ENCODE measurements at places on chromosomes 11 and 22.
A peak's percentile ranks its signal among the peaks of the same experiment; 100 is the strongest.

DNA sequence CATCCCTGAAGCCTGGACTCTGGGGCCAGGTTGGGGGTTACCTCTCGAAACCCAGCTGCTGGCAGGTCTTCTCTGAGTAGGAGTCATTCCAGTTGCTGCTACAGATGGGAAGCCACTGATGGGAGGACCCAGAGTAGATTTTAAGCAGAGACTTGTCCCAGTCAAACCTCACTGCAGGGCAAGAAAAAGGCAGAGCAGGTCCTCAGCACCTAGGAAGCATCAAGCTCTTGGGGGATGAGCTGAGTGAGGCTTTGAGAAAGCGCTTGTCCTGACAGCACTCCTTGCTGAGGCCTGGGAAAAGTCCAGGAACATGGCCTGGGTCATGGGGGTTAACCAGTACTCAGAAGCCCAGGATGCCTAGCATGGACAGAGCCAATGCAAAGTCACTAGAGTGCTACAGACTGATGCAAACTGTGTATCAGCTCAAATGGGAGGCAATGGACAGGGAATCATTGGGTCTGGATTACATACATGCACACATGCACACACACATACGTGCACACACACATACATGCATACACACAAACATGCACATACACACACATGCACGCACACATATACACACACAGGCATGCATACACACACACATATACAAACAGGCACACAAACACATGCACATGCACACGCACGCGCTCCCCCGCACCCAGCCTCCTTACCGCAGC is 15.3 kb downstream of the TMPRSS13 start:
- DNase-seq: no peak

DNA sequence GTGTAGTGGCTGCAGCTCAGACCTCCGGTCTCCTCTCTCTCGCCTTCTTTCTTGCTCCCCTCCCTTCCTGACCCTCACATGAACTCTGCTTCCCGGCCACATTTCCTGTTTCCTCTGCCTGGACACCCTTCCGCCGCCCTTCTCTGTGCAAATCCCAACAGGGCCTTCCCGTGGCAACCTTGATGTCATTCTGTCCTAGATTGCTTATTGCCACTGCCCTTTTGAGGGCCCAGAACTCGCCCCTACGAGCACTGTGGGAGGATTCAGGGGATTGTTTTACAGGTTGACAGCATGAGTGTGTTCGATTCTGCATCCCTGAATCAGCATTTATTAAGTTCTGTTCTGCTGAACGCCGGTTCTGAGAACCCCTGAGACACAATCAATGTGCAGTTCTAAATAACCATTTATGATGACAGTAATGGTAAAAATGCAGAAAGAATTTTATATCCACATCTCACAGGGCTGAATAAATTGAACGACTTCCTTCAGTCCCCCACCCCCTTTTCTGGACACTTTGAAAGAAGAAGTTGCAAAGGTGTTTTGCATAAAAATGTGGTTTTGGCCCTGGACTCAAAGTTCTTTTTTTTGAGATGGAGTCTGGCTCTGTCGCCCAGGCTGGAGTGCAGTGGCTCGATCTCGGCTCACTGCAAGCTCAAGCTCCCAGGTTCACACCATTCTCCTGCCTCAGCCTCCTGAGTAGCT is 6.4 kb downstream of the BATF2 start:
- no peak for DNase-seq

- no peak for DNase-seq
Measured at GRCh38 chr22:20844055-20845037, 14.3 kb downstream of the PI4KA start.

DNA sequence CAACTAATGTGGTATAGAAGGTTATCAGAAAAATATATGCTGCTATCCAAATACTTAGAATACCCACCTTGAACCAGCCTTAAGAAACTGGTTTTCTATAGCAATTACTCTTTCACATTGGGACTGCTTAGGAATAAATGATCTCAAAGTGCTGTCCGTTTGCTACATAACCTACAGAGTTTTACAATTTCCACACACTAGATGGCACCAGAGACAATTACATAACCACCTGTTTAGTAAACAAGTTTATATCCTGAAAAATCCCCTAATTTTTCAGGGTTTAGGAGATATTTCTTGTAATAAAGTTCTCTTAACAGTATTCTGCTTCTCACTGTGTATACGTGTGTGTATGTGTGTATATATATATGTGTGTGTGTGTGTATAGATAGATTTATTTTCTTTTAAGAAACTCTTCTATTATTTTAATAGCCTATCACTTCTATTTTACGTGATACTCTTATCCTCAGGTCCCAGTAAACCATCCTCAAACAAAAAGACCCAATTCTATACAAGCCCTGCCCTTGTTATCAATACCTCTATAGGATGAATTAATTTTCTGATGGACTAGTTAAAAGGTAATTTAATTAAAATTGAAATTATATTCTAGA is 6.7 kb upstream of the OR5I1 start:
- DNase-seq: peak; percentile 78

- no peak for DNase-seq
Measured at GRCh38 chr22:42992886-42993479, 22.0 kb downstream of the PACSIN2 start.

DNA sequence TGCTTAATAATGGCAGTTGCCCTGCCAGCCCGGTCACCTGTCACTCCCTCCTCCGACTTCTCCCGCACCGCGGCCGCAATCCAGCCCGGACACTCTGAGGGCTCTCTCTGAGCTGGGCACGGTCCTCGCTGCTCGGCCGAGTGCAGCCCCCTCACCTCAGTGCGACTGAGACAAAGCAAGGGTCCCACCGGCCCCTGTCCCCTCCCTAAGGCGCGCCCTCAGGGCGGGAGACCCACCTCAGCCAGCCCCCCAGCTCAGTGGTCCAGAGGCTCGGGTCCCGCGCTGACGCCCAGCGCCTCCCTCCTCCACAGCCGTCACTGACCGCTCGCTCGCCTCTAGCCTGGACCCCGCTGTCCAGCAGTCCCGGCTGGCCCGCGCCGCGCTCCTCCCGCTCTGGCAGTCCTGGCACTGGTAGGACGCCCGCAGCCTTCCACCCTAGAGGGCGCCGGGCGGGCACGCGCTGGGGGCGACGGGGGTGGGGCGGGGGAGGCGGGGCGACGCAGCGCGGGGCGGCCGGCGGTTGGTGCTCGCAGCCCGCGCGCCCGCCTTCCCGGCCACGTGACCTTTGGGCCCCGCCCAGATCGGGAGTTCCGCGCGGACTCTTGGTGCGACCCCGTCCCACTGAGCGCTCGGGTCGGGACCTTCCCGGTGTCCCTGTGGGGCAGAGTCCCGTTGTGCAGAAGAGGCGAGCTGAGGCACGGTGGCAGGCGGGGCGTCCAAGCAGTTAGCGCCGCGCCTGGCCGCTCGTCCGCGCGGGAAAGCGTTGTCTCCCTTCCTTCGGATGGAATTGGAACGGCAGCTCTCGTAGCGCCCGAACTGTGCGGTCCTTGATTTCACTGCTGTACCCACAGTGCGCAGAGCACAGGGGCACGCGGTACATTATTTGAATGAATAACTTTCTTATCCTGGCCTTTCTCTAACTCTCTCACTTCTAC is 7.8 kb upstream of the L3MBTL2 start:
- DNase-seq: peak; percentile 68

DNA sequence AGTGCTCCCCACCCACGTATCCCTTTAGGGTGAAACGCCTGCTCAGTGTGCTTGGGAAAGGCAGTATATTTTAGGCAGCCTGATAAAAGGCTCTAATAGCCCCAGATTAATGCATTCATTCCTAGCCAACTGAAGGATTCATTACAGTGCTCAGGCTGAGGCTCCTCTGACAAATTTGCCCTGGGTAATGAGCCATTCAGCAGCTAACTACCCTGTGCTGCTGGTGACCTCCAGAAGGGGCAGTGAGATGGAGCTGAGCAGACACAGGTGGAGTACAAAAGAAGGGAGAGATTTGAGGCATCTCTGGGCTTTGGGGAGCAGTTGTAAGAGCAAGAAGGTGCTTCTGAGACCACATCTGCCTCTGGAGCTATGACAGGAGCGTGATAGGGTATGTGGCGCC is 817.0 kb downstream of the NTM start:
- DNase-seq: no peak

- DNase-seq: no peak
Measured at GRCh38 chr22:48301908-48302307, 1525.8 kb downstream of the BRD1 start.

DNA sequence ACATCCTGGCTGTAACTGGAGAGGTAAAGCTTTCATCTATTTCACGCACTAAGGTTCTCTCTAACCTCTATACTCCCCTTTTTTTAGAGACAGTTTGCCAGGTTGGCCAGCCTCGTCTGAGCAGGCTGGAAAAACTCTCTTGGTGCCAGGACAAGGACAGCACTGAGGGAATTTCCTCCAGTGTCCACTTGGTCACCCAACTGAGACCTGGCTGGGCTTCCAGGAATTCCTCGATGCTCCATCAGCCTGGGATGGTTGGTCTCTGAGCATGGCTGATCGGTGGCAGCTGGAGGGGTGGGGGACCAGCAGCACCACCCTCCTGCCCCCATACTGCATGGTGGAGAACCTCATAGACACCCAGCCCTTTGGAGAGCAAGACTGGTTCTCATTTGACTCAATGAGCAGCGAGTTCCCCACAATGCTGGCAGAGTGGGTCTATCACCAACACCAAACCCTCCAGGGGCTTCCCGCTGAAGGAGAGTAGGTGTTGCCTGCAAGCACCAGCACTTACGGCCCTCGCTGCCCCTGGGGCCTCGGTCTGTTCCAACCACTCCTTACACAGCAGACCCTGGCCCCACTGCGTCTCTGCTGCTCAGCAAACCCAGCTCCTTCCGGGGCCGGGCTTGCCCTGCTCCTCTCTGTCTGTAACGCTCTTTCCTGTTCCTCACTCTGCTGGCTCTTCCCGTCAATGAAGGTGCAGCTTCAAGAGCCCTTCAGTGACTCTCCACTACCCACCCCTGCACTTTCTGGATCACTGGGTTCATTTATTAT is 122.2 kb downstream of the ST3GAL4 start:
- no peak for DNase-seq

DNA sequence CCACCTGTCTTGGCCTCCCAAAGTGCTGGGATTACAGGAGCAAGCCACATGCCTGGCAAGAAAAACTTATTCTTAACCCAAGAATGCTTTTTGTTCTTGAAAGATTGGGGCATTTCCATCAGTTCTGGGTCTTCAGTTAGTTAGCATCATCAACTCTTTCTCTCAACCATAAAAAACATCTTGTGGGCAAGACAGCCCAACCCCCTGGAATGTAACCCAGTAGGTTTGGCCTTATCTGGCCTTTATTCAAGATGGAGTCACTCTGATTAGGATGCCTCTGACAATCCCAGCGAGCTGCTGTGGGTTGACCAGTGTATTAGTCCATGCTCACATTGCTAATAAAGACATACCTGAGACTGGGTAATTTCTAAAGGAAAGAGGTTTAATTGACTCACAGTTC is 9.2 kb upstream of the TPCN2 start:
- DNase-seq: no peak

DNA sequence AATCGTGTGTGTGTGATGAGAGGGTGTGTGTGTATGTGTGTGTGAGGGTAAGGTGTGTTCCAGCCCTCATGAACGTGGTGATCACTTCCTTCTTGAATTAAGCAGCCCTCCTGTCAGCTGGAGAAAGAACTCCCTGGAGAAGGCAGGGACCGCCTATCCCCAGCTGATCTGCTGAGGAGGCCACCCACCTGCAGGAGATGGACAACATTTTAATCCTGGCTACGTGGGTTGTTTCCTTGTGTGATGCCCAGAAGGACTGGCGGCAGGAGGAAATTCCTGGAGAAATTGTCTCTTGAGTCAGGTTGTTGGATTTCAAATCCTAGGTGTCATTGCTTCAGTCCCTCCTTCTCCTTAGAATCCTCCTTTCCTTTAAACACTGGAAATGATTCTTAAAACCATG is 878.8 kb downstream of the NTM start:
- DNase-seq: no peak

DNA sequence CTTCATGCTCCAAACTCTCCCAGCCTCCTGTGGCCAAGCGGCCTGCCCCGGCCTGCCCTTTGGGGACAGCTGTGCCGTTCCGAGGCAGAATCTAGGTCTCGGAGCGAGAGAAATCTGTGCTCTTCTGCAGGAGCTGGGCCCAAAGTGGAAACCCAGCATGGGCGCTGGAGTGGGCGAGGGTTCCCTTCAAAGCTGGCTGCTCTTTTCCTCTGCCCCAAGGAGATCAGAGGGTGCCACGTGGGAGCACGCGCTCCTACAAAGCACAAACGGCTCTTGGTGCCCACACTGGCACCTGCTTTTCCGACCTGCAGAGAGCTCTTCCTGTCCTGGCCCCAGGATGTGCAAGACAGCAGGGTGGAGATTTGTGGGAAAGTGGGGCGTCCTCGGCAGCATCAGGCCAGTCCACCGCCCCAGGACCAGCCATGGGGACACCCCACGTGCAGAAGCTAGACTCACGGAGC is 6.9 kb downstream of the OSBPL5 start:
- DNase-seq: no peak

Measured in pons (tissue), 1 donor.